ENCODE measurements at places on chromosomes 7 and 10.

GRCh38 chr7:94357076-94357475 is 37.6 kb upstream of the COL1A2 start:
- DNase-seq = no peak

- no peak for DNase-seq
Measured at GRCh38 chr10:78556705-78557432, 511.9 kb upstream of the ZMIZ1 start.

- DNase-seq = no peak
Measured at GRCh38 chr7:66213637-66214036, 8.5 kb downstream of the TPST1 start.

DNA sequence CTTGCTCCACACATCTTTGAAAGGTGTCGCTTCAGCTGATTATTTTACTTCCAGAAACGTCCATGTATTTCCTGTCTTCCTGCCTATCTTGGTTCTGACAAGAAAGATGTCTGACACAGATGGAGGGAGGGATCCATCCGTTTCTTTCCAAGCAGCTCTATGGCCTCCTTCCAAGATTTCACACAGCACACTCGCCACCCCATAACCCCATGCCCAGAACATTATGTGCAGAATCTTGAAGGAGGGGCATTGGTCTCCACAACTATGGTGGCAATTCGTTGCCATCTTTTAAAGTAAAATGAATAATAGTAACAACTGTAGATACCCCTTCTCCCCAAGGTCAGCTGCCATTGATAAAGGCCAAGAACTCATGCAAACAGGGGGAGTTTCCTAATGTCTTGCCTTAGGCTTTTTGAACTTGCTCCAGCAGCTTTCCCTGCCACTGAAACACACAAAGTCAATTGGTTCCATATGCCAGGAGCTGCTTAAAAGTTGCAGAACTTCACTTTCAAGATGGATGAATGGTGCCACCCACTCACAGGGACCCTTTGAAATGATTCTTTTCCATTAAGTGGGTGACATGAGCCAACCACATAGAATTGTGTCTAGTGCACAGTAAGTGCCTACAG is 60.0 kb downstream of the VSTM4 start:
- DNase-seq = no peak

DNA sequence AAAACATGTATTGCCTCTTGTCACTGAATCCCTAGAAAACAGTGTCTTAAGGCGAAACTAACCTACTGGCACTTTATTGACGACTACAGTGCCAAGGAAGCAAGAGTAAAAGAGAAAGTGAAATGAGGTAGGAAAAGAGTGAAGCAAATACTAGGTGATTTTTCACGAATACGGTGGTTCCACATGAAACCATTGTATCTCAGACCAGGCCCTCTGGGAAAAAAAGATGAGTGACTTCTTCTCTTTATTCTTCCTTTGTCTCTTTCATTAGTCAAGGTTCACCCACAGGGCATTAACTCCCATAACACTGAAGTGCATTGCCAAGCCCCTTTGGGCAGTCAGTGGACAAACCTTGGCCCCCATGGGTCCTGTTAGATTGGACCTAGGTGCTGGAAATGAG is 16.2 kb upstream of the MACC1 start:
- no peak for DNase-seq

GRCh38 chr7:35905555-35905954 is 104.7 kb downstream of the SEPTIN7 start:
- DNase-seq = no peak

DNA sequence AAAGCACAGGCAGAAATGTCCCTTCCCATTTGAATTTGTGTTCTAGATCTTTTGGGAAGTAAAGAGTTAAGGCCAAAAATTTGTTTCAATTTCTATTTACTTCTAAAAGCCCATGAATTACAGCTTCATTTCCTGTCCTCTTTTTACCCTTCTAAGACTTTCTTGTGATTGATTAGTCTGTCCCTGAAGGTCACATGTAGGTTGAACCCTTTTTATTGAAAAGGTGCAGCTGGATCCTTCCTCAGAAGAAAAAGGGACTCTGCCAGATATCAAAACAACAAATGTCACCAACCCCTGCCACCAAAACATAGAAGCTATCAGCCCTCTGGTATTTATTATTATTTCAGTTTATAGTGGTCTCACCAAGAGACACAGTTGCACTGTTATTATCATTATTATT is 424.9 kb upstream of the DPP6 start:
- DNase-seq = no peak

DNA sequence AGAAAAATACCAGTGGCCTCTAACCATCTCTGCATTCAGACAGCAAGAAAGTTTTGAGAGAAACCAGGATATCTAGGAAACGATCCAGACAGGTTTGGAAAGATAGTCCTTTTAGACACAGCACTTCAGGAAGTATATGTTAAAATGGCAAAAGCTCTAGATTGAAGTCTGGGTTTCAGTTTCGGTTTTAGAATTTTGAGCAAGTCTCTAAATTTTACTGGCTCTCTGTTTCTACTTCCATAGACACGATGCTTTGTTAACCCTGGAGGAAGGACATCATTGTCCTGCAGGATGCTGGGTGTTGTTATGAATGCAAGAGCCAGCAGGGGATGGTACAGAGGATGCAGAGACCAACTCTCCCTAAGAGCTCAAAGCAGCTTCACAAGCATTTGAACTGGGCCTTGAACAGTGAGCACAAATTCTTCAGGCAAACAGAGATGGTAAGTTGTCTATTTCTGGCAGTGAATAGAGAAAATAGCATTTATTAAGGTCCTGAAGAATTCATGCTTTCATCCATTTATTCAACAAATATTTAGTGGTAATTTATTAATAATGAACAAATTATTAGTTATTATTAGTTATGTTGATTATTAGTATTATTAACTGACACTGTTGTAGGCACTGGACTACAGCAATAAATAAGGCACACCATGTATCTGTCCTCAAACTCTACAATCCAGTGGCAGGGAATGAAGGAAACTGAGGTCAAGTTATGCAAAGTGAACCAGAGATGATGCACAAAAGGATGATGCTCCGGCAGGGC is 152.7 kb upstream of the NRP1 start:
- DNase-seq = no peak

DNA sequence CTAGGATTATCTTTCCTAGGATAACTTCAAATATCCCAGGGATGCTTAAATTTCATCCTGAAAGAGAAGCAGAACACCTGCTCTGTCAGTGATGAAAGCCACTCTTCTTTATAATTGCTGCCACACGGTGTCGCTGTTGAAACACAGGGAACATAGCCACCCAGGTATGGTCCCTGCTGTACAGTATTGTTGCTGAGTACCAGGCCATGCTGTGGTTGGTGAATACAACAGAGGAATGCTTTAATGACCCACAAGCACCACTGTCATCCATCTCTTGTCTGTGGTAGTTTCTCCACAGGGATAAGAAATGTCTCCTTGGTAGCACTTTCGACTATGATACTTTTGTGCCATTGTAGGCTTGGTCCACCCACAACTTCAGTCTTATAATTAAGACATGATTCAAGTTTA is 70.6 kb upstream of the STARD3NL start:
- DNase-seq = peak; percentile 72

- no peak for DNase-seq
Measured at GRCh38 chr10:125101049-125101448, 59.3 kb downstream of the CTBP2 start.

GRCh38 chr10:12644380-12645144 is 295.2 kb downstream of the CAMK1D start:
- no peak for DNase-seq

DNA sequence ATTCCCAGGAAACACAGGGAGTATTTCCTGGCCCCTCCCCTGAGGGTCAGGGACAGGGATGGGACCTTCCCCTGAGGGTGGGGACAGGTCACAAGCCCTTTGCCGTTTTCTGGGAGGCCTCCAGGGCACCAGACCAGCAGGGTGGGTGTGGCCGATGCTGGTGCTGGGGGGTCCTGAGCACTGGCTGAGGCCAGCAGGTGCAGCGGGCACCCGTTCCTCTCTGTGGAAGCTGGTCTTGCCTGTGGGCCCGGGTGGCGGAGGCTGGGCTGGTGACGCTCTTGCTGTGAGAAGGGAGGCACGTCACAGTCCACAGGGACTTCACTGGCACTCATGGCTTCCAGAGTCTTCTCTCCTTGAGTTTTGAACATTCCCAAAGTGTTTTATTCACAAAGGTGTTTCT is 44.2 kb upstream of the CFAP46 start:
- no peak for DNase-seq

DNA sequence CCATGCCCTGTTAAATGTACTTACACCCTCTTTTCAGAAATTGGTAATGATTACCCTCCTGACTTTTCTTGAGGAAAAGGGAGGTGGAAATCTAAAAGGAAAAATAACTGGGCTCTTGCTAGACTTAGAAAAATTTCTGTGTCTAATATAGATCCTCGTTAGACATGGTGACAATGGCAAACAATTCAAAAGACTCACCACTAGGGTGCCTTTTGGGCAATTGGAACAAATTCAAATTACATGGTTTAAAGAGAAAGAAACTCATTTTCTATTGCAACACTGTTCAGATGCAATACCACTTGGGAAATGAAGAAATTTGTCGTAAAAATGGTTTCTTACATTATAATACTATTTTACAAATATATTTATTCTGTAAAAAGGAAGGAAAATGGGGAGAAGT is 950.1 kb downstream of the GRM8 start:
- no peak for DNase-seq

DNA sequence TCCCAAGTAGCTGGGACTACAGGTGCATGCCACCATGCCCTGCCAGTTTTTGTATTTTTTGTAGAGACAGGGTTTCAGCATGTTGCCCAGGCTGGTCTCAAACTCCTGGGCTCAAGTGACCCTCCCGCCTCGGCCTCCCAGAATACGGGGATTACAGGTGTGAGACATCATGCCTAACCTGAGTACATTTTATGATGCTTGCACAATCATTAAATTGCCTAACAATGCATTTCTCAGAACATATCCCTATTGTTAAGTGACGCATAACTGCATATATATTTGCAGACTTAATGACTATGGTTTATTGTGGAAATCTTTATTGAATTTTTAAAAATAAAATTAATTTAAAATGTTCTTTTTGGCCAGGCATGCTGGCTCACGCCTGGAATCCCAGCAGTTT is 30.7 kb downstream of the INA start:
- no peak for DNase-seq

DNA sequence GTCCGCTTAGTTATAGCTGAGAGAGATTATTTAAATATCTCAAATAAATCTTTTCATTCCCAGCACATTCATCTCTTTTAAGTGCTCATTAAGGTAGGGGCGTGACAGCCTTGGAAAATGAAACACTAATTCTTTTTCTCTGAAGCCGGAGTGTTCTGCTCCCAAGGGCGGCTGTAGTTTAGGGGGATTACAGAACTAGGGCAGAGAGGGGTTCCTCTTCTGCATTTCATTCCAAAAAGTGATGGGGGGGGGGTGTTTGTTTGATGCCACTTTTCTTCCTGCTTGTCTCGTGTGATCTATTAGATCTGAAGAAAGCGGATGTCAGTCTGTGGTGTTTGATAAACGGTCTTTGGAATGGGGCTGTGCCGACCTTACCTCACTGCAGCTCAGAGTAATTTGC is 506.5 kb upstream of the MGMT start:
- DNase-seq = no peak

DNA sequence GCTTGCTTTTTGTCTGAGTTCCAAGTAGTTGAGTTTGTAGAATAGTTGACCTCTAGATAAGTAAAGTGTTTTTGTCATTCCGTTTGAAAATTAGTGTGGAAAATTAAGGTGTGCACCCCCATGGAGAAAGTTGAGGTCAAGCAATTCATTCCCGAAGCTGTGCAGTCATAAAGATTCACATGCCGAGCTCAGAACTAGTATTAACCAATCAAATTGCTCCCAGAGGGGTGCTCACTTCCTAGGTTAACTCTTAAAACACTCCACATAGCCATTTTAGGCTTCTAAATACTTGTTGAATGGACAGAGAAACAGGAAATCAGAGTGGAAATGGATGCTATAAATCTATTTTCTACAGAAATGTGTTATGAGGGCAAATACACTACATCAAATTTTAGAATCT is 638.9 kb downstream of the SUGCT start:
- no peak for DNase-seq

GRCh38 chr10:12333380-12334185 is 15.8 kb upstream of the CAMK1D start:
- DNase-seq = peak; percentile 45

GRCh38 chr7:155289949-155290501 is 7.7 kb upstream of the INSIG1 start:
- DNase-seq = no peak

DNA sequence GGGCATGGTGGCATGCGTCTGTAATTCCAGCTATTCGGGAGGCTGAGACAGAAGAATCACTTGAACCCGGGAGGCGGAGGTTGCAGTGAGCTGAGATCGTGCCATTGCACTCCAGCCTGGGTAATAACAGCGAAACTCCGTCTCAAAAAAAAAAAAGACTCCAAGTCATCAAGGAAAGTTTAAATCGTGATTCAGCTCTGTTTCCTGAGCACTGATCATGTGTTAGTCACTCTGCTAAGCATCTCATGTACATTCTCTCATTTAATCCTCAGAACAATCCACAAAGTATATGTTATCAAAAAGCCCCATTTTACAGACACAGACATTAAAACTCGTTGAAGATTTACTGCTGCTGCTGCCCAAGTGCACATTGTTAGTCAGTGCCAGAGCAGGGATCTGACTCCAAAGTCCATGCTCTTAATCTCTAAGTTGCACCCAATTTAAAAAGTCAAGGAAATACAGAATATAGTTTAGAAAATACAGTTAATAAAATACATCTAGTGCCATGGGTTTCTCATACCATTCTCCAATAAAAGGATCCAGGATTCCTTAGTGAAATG is 6.2 kb downstream of the PIK3AP1 start:
- DNase-seq = no peak

DNA sequence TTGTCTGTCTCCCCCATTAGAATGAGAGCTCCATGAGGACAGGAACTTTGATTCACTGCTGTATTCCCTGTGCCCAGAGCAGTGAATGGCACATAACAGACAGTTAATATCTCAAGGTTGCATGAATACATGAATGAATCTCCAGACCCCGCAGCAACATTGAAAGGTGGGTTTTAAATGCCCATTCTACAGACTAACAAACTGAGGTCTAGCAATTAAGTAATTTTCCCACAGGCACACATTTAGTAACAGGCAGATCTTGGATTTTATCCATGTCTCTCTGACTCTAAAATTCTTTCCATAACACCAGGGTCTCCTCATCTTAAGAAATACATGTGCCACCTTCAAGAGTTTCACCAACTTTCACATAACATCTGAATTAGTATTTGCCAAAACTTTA is 104.7 kb upstream of the ARID5B start:
- no peak for DNase-seq

GRCh38 chr10:75068523-75068922 is 42.9 kb upstream of the SAMD8 start:
- no peak for DNase-seq

Data from mesothelial cell of epicardium (in vitro differentiated cells).